ENCODE measurements at places on chromosomes 7 and 10. TPM values are rescaled to one million over a fixed set of nuclear protein-coding genes. Genes with fewer than 3 reads are reported as not detected.

Gene IDI2
- 0.10 TPM for polyA plus RNA-seq

Gene CARD11
- polyA plus RNA-seq, result 0.18 TPM

Gene PNLIPRP2
- polyA plus RNA-seq, result 0.77 TPM

Gene CHCHD3
- 29.1 TPM for polyA plus RNA-seq

Gene PNLIP
- polyA plus RNA-seq, result 0.88 TPM

DNA sequence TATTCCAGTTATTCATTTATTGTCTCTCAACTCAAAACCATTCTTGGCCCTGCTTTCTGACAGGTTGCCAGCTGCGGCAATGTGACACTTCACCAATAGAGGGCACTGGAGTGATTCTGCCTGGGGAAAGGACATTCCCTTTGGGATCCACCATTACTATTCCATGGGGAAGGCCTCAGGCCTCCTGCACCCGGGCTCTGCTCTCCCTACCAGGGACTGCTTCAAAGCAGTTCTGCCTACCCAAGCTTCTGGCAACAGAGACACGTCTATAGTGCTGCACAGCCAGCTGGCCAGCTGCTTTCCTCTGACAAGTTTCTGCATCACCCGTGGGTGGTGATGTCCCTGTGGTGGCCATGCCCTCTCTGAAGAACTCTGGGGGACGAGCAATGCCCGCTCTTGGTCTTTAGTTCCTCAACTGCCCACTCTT lies 163.8 kb downstream of the ELMO1 start:
- no peaks in the 10 kb centered on the region for H3K36me3 ChIP-seq
- H3K27me3 ChIP-seq, result no peaks in the 10 kb centered on the region
- H3K4me1 ChIP-seq, result no peaks in the 10 kb centered on the region

DNA sequence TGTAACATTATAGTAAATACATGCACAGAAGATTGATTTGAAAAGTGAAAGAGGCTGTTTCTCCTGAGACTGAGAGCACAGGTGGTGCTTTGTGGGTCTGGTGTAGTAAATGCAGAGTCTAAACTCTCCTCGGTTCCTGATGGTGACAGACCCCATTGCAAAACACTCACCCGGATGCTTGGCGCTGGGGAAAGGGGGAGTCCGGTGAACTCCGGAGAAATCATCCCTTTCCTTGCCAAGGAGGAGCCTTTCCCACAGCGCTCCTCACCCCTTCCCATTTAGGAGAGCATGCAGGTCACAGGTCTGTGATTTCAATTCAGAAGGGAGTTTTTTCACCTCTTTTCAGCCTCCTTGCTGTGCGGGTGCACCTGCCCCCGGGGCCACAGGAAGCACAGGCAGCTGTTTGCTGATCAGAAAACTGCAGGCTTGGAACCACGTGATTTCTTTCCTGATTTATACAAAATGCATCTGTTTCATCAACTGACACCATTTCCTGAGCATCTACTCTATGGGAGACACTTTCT lies 75.6 kb upstream of the LYZL2 start:
- no peak overlapping the region for H3K27ac ChIP-seq
- no peak overlapping the region for H3K4me3 ChIP-seq
- no peak for DNase-seq
- H3K27me3 ChIP-seq, result no peaks in the 10 kb centered on the region
- no peaks in the 10 kb centered on the region for H3K36me3 ChIP-seq
- H3K4me1 ChIP-seq, result no peaks in the 10 kb centered on the region

- DNase-seq, result no peak
- no peaks in the 10 kb centered on the region for H3K27me3 ChIP-seq
- no peak overlapping the region for H3K4me3 ChIP-seq
- no peaks in the 10 kb centered on the region for H3K36me3 ChIP-seq
- H3K4me1 ChIP-seq, result no peaks in the 10 kb centered on the region
- no peak overlapping the region for H3K27ac ChIP-seq
Observed at GRCh38 chr7:53191191-53191695, 155.8 kb downstream of the POM121L12 start.

DNA sequence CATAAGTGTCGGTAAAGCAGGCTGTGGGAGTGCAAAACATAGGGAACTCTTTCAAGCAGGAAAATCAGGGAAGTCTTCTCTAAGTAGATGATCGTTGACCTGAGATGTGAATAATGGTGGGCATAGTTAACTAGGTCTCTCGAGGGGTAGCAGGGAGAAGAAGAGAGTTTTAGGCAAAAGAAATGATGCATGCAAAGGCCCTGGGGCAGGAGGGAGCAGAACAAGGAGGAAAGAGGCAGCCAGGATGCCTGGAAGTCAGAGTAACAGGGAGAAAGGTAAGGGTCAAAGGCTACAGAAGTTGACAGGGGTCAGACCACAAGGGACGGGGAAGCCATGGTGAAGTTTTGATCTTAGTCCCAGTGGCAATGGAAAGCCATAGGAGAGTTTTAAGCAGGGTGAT lies 47.8 kb upstream of the PAX2 start:
- H3K27ac ChIP-seq, result no peak overlapping the region
- no peak overlapping the region for H3K4me3 ChIP-seq
- no peaks in the 10 kb centered on the region for H3K27me3 ChIP-seq
- H3K36me3 ChIP-seq, result no peaks in the 10 kb centered on the region

GRCh38 chr7:131161103-131161502 lies 166.6 kb upstream of the MKLN1 start:
- no peaks in the 10 kb centered on the region for H3K4me1 ChIP-seq
- no peak overlapping the region for H3K27ac ChIP-seq
- no peaks in the 10 kb centered on the region for H3K27me3 ChIP-seq
- H3K4me3 ChIP-seq, result no peak overlapping the region

GRCh38 chr7:73556208-73557107 lies 1.0 kb downstream of the BCL7B start:
- no peak overlapping the region for H3K27ac ChIP-seq
- H3K27me3 ChIP-seq, result no peaks in the 10 kb centered on the region
- H3K4me1 ChIP-seq, result no peaks in the 10 kb centered on the region
- peak overlapping the region; percentile 66 for H3K4me3 ChIP-seq

DNA sequence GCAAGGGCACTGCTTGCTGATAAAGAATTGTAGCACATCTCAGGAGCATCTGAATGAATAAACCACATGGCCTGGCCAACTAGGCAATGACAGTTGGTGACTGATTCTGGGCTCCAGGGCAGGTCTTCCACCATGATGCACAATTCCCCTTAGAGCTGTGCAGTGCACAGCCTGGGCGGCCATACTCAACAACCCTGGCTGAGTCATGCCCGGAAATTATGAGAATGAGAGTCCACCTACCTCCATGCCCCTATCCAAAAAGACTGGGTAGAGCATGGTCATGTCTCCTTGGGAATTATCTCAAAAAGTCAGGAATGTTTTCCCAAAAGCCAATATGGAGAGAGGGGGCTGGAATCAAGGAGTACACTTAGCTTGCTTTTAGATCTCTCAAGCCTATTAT lies 425.6 kb downstream of the PLXNA4 start:
- H3K27ac ChIP-seq, result no peak overlapping the region
- H3K27me3 ChIP-seq, result no peaks in the 10 kb centered on the region
- H3K4me1 ChIP-seq, result no peaks in the 10 kb centered on the region

DNA sequence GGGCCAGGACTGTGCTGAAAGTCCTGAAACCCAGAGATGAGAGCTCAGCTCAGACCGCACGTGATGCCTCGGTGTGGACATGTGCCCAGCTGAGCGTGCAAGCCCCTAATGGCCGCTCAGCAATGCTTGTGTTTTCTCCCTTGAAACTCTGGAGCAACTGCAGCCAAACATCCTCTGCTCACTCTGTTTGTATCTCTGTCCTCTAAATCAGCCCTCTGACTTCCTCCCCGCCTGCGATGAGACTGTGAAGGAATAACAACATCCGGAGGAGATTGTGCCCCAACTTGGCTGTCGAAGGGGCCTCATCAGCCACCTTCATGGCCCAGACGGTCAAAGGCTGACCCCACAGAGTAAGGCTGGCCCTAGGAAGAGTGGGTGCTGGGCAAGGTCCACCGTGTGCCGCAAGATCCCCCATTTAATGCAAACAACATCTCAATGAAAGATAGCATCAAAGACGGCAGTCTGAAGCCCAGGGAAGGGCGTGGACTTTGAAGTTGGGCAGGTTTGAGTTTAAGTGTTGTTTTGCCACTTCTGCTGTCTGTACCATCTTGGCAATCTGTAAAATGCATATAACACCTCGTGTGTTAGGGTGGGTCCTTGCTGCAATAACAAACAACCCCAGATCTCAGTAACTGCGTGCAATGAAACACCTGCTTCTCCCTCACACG lies 39.9 kb downstream of the CALML3 start:
- H3K4me3 ChIP-seq, result no peak overlapping the region
- no peak overlapping the region for H3K27ac ChIP-seq
- H3K4me1 ChIP-seq, result no peaks in the 10 kb centered on the region
- DNase-seq, result peak; percentile 37
- H3K27me3 ChIP-seq, result no peaks in the 10 kb centered on the region

DNA sequence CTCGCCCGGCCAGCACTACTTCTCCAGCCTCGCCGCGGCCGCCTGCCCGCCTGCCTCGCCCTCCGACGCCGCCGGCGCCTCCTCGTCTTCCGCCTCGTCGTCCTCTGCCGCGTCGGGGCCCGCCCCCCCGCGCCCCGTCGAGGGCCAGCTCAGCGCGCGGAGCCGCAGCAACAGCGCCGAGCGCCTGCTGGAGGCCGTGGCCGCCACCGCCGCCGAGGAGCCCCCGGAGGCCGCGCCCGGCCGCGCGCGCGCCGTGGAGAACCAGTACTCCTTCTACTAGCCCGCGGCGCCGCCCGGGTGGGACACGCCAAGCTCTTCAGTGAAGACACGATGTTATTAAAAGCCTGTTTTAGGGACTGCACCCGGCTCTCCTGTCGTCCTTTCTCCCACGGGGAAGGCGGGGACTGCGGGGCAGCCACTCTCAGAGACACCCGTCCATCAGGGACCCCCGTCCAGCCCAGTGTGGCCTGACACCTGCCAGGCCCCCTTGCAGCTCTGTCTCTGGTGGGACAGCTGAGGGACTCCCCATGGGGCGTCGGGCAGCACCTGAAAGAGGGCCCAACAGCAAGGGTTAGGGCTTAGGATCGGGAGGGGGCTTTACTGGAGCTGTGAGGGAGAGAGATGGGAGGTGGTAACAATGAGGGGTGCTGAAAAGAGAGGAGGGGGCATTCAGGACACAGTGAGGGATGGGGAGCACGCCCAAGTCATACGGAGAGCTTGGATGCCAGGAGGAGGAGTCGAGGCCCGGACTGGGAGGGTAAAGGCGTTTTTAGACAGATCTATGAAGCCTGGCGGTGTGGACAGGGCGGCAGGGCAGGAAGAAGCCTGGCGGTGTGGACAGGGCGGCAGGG lies 34.7 kb downstream of the SPDYE6 start:
- DNase-seq, result peak; percentile 75
- H3K27ac ChIP-seq, result no peak overlapping the region
- no peaks in the 10 kb centered on the region for H3K4me1 ChIP-seq
- H3K27me3 ChIP-seq, result no peaks in the 10 kb centered on the region
- H3K36me3 ChIP-seq, result no peaks in the 10 kb centered on the region

DNA sequence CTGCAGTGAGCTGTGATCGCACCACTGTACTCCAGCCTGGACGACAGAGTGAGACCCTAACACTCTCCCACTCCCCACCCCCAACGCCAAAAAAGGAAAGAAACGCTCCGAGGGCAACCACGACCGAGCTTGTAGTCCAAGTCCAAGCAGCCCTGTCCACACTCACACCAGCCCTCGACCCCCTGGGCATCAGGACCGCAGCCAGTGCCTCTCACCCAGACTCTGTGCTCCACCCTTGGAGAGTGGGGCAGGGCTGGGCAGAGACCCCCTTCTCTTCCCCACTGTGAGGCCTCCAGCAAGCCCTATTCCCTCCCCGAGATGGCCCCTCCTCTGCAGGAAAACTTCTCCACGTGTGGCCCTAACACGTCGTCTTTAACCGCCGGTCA lies 82.6 kb downstream of the FOXL3 start:
- no peaks in the 10 kb centered on the region for H3K36me3 ChIP-seq
- H3K4me1 ChIP-seq, result no peaks in the 10 kb centered on the region
- H3K4me3 ChIP-seq, result no peak overlapping the region

- no peak overlapping the region for H3K27ac ChIP-seq
- no peak overlapping the region for H3K4me3 ChIP-seq
- no peak for DNase-seq
- H3K4me1 ChIP-seq, result no peaks in the 10 kb centered on the region
- H3K27me3 ChIP-seq, result no peaks in the 10 kb centered on the region
- no peaks in the 10 kb centered on the region for H3K36me3 ChIP-seq
Observed at GRCh38 chr10:111968647-111969046, 214.9 kb downstream of the GPAM start.

- no peak overlapping the region for H3K27ac ChIP-seq
- no peaks in the 10 kb centered on the region for H3K4me1 ChIP-seq
- H3K27me3 ChIP-seq, result no peaks in the 10 kb centered on the region
- no peaks in the 10 kb centered on the region for H3K36me3 ChIP-seq
- DNase-seq, result no peak
- no peak overlapping the region for H3K4me3 ChIP-seq
Observed at GRCh38 chr10:62230344-62231121, 38.1 kb downstream of the RTKN2 start.

DNA sequence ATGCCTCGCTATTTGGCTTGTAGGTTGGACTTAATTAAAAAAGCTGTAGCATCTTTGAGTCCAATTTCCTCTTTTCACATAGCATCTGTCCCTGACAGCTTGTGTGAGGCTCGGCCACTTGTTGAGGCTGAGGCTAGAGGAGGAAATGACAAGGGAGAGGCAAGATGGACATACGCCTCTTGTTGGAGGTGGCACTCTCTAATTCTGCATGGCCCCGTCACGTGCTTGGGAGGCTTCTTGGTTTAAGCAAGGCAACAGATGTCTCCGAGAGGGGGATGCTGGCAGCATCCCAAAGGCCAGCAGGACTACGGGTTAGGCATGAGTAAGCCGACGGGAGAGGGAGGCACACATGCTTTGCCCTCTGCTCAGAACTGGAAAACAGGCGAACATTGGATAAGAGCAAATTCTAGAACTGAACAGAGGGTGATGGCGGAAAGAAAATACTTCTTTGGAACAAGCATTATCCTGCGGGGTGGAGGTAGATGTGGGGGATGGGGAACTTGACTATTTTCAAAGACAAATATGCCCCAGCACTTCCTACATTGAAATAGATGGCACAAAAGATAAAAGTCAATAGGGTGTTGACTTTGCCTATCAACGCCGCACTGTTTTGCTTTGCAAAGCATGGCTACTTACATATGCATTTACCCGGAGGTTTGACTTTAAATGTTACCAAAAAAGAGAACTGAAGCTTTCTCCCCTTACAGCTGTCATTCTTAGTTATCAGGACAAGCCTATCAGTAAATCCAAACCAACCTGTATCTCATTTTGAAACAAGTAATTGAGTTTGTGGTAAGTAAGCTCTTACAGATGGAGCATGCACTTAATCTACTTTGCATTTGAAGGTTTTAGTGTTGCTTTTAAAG lies 94.8 kb downstream of the CHN2 start:
- no peaks in the 10 kb centered on the region for H3K4me1 ChIP-seq
- H3K36me3 ChIP-seq, result no peaks in the 10 kb centered on the region
- H3K27ac ChIP-seq, result no peak overlapping the region
- peak; percentile 66 for DNase-seq
- H3K4me3 ChIP-seq, result no peak overlapping the region
- no peaks in the 10 kb centered on the region for H3K27me3 ChIP-seq

DNA sequence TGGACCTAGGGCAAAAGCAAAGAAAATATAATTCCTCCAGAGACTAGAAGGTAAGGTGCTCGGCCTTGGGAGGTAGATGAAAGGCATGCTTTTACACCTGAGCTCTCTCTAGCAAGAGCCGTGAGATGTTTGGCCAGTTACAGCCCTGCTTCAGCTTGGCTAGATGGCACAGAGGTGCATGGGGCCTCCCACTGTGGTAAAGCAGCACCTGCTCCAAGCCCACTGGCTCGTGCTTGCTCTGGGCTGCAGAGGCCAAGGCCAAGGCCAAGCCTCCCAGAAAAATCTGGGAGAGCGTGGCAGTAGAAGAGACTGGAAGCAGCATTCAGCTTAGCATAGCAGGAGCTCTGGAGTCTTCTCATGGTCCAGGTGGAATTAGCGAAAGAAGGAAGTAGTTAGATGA lies 31.0 kb upstream of the OPALIN start:
- H3K4me1 ChIP-seq, result no peaks in the 10 kb centered on the region
- no peak for DNase-seq
- H3K27me3 ChIP-seq, result no peaks in the 10 kb centered on the region
- no peaks in the 10 kb centered on the region for H3K36me3 ChIP-seq
